ENCODE measurements at places on chromosomes 12 and 14. TPM values are rescaled to one million over a fixed set of nuclear protein-coding genes. Genes with fewer than 3 reads are reported as not detected.

The MYF5 gene
- not detected for total RNA-seq

GRCh38 chr12:50039151-50039835, 14.0 kb upstream of the RACGAP1 start:
- no peaks in the 10 kb centered on the region for H3K36me3 ChIP-seq
- no peak overlapping the region for H3K27ac ChIP-seq
- no peaks in the 10 kb centered on the region for H3K4me1 ChIP-seq

DNA sequence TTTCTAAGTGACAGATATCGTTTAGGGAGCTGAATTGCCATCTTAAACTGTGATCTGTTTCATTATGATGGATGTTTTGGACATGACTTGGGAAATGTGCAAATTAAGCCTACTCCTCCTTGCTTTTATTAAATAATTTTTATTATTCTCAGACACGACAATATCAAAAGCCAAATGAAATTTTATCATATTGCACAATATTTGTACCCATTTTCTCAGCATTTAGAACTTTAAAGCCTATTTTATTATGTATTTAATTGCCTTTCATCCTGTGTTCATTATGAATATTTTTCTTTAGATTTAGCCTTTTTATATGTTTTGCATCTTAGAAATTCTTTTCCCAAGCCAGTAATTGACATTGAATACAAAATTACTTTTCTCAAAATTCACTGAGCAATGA, 102.9 kb downstream of the PPHLN1 start:
- no peak overlapping the region for H3K27ac ChIP-seq
- H3K4me1 ChIP-seq, result no peaks in the 10 kb centered on the region
- no peak overlapping the region for H3K4me3 ChIP-seq
- H3K36me3 ChIP-seq, result no peaks in the 10 kb centered on the region
- no peaks in the 10 kb centered on the region for H3K27me3 ChIP-seq

DNA sequence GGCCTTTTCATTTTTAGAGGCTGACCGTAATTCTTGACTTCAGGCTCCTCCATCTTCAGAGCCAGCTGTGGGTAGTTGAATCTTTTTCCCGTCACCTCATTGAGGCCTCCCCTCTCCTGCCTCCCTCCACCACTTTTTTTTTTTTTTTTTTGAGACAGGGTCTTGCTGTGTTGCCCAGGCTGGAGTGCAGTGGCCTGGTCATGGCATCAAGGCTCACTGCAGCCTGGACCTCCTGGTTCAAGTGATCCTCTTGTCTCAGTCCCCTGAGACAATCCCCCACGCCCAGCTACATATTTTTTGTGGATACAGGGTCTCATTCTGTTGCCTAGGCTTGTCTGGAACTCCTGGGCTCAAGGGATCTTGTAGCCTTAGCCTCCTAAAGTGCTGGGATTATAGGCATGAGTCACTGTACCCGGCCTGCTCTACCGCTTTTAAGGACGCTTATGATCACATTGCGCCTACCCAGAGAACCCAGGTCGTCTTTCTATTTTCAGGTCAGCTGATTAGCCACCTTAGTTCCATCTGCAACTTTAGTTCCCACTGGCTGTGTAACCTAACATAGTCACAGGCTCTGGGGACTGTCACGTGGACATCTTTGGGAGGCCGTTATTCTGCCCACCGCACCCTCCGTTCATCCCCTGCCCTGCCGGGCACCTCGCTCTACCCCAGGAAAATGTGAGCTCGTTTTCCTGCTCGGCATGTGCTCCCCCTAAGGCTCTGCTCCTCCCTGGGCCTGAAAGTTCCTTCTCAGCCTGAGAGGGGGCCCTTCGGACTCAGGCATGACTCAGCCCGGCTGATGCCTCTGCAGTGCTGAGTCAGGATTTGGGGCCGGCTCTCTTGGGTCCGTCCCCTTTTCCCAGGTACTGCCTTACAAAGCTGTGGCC, 13.4 kb downstream of the TNFAIP2 start:
- DNase-seq, result peak; percentile 72
- H3K27ac ChIP-seq, result peak overlapping the region; percentile 31
- no peak overlapping the region for H3K4me3 ChIP-seq
- H3K36me3 ChIP-seq, result no peaks in the 10 kb centered on the region
- peaks cover 51% of the 10 kb centered on the region for H3K4me1 ChIP-seq

- H3K36me3 ChIP-seq, result no peaks in the 10 kb centered on the region
- H3K27ac ChIP-seq, result peak overlapping the region; percentile 85
These were observed 12.0 kb downstream of the ADSS1 start for GRCh38 chr14:104735830-104736642.
